ENCODE measurements at places on chromosomes 7 and 10. TPM values are rescaled to one million over a fixed set of nuclear protein-coding genes. Genes with fewer than 3 reads are reported as not detected.

DNA sequence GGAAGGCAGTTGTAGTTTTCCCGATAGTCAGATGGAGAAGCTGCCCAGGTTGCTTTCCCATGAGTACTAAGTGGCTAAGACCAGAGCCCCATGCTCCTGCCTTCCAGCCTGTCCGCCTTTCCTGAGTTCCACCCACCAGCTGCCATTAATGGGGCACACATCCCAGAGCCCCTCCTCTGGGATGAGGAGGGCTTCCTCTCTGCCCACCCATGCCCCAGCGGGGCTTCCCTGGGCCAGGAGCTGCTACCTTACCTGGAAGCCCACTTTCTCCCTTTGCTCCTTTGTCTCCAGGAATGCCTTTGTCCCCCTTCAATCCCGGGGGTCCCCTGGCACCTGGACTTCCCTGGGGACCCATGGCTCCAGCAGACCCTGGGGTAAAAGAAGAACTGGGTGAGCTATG, 7.8 kb downstream of the SFTPD start:
- no peak for DNase-seq

DNA sequence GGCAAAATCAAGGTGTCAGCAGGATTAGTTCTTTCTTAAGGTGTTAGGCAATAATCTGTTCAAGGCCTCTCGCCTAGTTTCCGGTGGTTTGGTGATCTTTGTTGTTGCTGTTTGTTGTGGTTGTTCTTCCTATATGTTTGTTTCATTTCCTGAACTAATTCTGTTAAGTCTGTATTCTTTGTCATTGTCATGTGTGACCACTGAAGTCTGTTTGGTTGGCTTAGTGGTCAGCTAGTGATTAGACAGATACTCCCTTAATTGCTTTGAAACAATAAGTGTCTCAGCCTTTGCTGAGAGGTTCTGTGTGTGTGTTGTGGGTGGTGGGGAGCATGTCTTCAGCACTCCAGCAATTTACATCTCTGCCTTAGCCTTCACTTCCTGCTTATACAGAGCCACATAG, 46.0 kb downstream of the ABCC2 start:
- DNase-seq = no peak

GRCh38 chr10:14564268-14564744, 210.4 kb downstream of the FAM107B start:
- DNase-seq = no peak

DNA sequence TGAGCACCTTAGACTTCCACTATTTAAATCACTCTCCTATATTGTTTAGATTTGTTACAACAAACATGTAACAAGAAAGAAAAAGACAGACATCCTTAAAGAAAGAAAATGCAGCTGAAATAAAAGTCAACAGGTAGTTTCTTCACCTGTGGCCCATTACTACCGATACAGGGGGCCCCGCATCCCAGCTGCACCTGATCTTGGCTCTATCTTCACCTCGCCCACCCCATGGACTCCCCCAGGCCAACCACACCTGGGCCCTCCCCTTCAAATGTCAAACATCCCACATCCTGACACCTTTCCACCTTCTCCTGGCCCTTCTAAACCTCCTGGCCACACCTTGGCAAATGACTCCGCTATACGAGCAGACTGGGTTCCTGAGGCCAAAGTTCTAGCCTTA, 7.0 kb downstream of the DDX56 start:
- no peak for DNase-seq

GRCh38 chr10:80051993-80052392, 26.5 kb upstream of the TMEM254 start:
- no peak for DNase-seq

DNA sequence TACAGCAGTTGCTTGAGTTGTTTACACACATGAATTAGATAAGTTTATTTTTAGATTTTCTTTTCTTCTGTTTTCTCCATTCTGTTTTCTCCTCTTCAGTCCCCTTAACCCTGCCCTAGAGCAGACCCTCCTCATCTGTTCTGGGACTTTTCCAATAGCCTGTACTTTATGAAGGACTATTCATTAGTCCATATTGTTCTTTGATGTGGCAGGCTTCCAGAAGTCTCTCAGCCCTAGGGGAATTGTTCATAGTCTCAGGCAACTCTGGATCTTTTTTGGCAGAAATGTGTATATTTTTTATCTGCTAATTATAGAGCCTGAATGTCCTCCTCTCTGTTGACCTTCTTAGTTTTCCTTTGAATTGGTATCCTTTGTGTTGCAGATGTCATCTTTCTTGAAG, 25.4 kb downstream of the KAT6B start:
- DNase-seq = no peak

GRCh38 chr7:82005056-82005455, 235.2 kb upstream of the HGF start:
- DNase-seq = no peak

- DNase-seq = peak; percentile 63
These were observed 83.8 kb upstream of the GPR26 start for GRCh38 chr10:123582084-123582989.

GRCh38 chr10:98276311-98276710, 8.3 kb upstream of the LOXL4 start:
- DNase-seq = no peak

DNA sequence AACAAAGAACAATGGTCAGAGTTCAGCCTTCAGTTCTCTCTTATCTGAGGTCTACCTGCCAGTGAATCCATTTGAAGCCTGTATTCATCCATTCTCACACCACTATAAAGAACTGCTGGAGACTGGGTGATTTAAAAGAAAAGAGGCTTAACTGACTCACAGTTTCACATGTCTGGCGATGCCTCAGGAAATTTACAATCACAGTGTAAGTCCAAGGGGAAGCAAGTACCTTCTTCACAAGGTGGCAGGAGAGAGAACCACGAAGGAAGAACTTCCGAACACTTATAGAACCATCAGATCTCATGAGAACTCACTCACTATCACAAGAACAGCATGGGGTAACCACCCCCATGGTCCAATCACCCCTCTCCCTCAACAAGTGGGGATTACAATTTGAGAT, 33.0 kb upstream of the SLC25A13 start:
- no peak for DNase-seq

DNA sequence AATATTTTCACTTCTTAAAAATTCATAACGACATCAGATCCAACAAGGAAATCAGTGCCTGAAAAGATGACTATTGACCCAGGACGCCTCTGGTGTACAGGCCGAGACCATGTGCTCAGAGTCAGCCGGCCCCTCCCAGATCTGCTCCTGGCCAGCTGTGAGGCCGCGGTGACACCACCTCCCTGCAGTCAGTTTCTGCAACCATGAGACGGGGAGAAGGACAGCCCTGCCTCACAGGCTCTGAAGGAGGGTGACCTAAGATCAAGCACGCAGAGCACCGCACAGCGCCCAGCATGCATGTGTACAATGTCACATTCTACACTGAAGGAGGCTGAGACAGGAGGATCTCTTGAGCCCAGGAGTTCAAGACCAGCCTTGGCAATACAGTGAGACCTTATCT, 2.6 kb upstream of the GPER1 start:
- no peak for DNase-seq

DNA sequence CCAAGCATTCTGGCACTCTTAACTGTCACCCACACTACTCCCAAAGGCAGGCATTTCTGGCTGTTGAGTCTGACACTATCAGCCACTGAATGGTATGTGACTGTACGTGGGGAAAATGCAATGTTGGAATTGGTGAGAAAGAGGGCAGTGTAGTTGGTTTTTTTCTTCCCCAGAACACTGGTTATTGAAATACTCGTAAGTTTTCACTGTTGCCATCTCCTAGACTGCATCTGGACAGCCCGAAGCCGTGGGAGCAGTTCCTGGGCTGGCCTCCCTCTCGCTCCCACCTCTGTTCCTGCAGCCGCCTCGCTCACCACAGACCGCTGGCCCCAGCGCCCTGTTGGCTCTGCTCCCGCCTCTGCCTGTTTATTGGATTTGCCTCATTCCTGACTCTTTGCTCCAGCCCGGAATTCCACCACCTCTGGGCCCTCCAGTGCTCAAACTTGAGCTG, 5.7 kb downstream of the PLCE1 start:
- peak; percentile 85 for DNase-seq

DNA sequence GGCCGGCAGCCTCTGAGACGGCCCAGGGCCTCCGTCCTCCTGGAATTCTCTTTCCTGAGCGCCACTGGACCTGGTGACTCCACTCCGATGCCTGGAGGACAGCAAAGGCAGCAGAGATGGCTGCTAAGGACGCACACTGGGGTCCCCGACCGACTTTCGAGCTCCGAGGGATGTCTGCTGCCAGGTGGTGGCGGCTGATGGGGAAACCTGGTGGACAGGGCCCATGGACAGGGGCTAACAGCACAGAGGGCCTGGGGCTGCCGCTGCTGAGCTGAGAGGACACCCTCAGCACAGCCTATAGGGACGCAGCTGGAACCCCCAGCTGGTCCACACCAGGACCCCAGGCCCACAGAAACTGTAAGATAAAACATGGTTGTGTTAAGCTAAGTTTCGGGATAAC, 366.3 kb downstream of the DNAJB6 start:
- no peak for DNase-seq

- no peak for DNase-seq
These were observed 37.6 kb downstream of the PRF1 start for GRCh38 chr10:70564901-70565351.

DNA sequence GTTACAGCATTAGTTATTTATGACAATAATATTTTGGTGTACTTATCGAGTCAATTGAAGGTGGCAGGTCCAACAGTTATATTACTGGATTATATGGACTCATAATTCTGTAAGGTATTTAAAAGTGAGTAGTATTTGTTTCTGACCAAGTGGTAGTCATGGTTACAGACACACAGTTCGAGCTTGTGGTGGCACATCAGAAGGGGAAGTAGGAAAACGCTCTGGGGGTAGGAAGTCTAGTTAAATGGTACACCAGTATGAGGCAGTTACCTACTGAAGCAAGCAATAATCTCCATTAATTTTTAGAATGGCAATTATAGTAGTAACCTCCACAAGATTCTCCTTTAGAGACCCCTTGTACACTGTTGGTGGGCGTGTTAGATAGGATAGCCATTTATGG, 541.2 kb downstream of the ETV1 start:
- no peak for DNase-seq

DNA sequence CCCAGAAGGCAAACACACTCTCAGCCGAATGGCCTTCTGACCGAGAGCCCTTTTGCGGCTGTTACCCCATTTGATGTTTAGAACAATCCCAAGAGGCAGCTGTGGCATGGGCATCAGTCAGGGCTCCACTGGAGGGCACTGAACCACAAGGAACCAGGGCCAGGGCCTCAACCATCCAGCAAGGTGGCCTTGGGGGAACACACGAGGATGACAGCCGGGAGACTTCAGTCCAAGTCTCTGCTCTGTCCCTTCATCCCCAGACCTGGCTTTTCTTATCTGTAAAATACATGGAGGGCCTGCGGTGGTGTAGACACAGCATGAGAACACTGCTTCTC, 63.6 kb upstream of the INSIG1 start:
- no peak for DNase-seq

DNA sequence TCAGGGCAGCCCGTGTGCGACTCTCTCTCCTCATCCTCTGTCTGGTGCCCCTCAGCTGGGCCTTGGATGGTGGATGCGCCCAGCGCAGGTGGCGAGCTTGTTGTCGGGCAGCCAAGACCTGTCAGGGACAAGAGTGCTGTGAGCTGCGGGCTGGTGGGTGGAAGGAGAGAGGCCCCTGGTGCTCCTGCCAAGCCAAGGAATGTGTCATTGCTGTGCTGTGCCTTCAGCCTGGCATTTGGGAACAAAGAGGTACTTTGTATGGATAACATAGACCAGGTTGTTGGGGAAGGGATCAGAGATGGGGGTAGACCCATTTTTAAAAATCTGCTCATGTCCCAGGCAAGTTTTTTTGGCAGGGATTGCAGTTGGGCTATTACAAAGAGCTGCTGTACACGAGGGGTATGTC, 120.9 kb downstream of the PKD1L1 start:
- no peak for DNase-seq

DNA sequence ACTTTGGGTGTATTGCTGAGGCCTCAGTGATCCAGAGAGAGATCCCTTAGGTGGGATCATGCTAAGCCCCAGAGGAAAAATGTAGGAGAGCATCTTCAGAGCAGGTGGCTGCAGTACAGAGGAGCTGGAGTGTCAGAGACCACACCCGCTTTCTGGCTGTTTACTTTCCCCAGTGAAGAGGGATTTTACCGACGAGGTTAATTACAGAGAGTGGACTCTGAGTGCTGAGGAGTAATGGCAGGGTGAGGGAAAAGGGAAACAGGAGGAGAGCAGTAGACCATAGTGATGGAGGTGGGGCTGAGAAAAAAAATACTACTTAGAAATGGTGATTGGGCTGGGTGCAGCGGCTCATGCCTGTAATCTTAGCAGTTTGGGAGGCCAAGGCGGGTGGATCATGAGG, 43.3 kb upstream of the HBP1 start:
- DNase-seq = no peak

GRCh38 chr7:98126311-98127142, 19.9 kb downstream of the LMTK2 start:
- DNase-seq = no peak

DNA sequence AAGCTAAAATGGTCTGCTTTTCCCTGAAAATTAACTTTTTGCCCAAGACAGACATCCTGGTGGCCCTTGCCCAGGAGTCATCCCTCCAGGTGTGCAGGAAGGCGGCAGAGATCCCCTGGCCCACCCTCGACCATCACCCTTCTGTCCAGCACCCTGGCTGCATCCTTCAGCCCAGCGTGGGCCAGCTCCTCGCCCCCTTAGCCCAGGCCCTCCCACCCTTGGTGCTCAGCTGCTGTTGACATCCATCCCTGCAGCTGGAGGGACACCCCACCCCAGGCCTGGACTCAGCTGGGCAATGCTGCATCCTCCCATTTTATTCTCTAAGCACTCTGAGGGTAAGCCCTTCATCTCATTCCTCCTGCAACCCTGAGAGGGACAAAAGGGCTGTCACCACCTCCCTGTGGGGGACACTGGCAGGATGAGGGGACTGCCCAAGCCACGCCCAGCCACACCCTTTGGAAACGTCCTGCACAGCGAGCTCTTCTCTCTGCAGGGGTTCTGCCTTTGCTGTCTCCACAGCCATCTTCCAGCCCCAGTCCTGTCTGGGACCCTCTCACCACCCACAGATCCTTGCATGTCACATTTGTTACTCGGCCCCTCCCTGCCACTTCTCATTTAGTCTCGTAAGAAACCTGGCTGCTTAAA, 30.7 kb downstream of the EN2 start:
- no peak for DNase-seq

- DNase-seq = no peak
These were observed 6.8 kb upstream of the AEBP1 start for GRCh38 chr7:44097064-44097932.

KCND2 gene
- 3.6 TPM for total RNA-seq

OR2A42 gene
- 0.66 TPM for total RNA-seq

ADCYAP1R1 gene
- 19.7 TPM for total RNA-seq

ADRB1 gene
- 2.4 TPM for total RNA-seq

CPA2 gene
- not detected for total RNA-seq

HYAL4 gene
- 0.15 TPM for total RNA-seq

BLNK gene
- 13.4 TPM for total RNA-seq

ERV3-1 gene
- 52.4 TPM for total RNA-seq

LIPK gene
- 3.2 TPM for total RNA-seq

IGFBP1 gene
- total RNA-seq = not detected

ACSL5 gene
- 31.8 TPM for total RNA-seq

CXCL12 gene
- 103 TPM for total RNA-seq

OR2A1 gene
- 0.32 TPM for total RNA-seq

PAOX gene
- total RNA-seq = 10.5 TPM

PHKG1 gene
- 2.8 TPM for total RNA-seq

All from breast epithelium (tissue), 4 donors.